ENCODE measurements at places on chromosomes 3 and 15.

DNA sequence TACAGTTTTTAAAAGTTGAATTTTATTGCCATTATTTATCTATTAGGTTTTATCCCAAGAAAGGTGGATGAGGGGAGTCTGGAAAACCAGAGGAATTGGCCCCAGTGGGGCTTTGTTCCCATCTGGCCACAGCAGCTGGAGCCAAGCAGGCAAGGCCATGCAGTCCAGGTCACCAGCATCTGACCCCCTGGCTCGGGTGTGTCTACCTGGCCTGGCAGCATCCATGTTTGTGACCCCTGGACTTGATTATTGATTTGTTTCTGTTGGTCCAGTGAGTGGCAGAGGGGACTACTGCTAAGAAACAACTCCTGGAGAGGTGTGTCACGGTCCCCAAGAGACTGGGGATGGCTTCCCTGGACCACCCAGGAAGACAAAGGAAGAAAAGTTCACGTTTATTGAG lies 111.1 kb downstream of the NUP210 start:
- H3K27ac ChIP-seq = no peak overlapping the region
- no peaks in the 10 kb centered on the region for H3K4me1 ChIP-seq
- DNase-seq = no peak
- H3K27me3 ChIP-seq = peaks cover 3% of the 10 kb centered on the region
- peaks cover 16% of the 10 kb centered on the region for H3K36me3 ChIP-seq
- H3K4me3 ChIP-seq = no peak overlapping the region

GRCh38 chr3:78825118-78825857 lies 942.5 kb downstream of the ROBO1 start:
- no peaks in the 10 kb centered on the region for H3K36me3 ChIP-seq
- H3K4me1 ChIP-seq = no peaks in the 10 kb centered on the region
- H3K4me3 ChIP-seq = no peak overlapping the region

GRCh38 chr15:68407886-68408881 lies 23.8 kb downstream of the ITGA11 start:
- DNase-seq = peak; percentile 5
- H3K27ac ChIP-seq = no peak overlapping the region
- H3K36me3 ChIP-seq = no peaks in the 10 kb centered on the region
- peaks cover 18% of the 10 kb centered on the region for H3K27me3 ChIP-seq
- no peaks in the 10 kb centered on the region for H3K4me1 ChIP-seq
- no peak overlapping the region for H3K4me3 ChIP-seq

DNA sequence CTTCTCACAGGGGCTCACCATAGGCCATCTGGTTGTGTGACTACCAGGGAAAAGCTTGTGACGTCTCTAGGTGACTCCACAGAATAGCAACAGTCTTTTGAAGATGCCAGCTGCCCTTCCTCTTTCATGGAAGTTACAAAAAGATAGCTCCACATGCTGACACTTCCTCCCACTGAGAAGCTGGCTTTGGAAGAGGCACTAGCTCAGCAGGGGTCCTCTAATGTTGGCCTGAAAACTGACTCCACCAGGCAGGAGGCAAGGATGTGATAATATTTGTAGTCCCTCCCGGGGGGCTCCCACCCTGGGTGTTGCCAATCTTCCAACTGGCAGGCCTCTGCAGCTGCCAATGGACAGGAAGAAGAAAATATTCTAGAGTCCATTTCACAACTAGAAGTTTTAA lies 343.5 kb downstream of the NEK10 start:
- no peak for DNase-seq
- no peaks in the 10 kb centered on the region for H3K27me3 ChIP-seq
- no peak overlapping the region for H3K27ac ChIP-seq
- no peaks in the 10 kb centered on the region for H3K36me3 ChIP-seq
- no peak overlapping the region for H3K4me3 ChIP-seq

- no peak overlapping the region for H3K4me3 ChIP-seq
- no peaks in the 10 kb centered on the region for H3K36me3 ChIP-seq
- H3K27me3 ChIP-seq = peaks cover 5% of the 10 kb centered on the region
- H3K27ac ChIP-seq = no peak overlapping the region
- DNase-seq = no peak
- H3K4me1 ChIP-seq = peaks cover 9% of the 10 kb centered on the region
Measured at GRCh38 chr3:88003115-88003755, 55.6 kb downstream of the CGGBP1 start.

GRCh38 chr15:92883163-92883875 lies 16.8 kb upstream of the CHD2 start:
- peak overlapping the region; percentile 99 for H3K27ac ChIP-seq
- peaks cover 6% of the 10 kb centered on the region for H3K27me3 ChIP-seq
- peaks cover 56% of the 10 kb centered on the region for H3K4me1 ChIP-seq

GRCh38 chr15:75195122-75195765 lies 6.4 kb upstream of the C15orf39 start:
- H3K27ac ChIP-seq = no peak overlapping the region
- H3K4me3 ChIP-seq = no peak overlapping the region
- DNase-seq = no peak
- H3K36me3 ChIP-seq = no peaks in the 10 kb centered on the region
- H3K4me1 ChIP-seq = peaks cover 23% of the 10 kb centered on the region
- peaks cover 58% of the 10 kb centered on the region for H3K27me3 ChIP-seq

DNA sequence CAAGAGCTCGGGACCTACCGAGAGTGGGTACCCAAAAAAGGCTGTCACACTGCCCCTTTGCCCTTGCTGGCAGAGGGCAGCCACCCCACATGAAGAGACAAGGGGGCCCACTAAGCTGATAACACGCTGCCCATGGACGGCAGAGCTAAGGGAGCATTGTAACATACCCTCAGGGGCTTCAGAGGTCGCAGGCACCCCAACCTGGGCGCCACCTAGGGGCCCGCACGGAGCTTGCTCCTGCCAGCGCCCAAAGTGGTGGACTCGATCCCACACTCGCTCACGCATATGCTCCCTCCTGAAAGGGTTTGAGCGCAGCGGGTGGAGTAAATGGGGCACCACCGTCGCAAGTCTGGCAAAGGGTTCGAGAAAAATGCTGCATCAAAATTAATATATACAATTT lies 975.4 kb downstream of the ZPLD1 start:
- no peak overlapping the region for H3K4me3 ChIP-seq
- H3K27ac ChIP-seq = no peak overlapping the region
- H3K4me1 ChIP-seq = no peaks in the 10 kb centered on the region
- no peaks in the 10 kb centered on the region for H3K27me3 ChIP-seq

DNA sequence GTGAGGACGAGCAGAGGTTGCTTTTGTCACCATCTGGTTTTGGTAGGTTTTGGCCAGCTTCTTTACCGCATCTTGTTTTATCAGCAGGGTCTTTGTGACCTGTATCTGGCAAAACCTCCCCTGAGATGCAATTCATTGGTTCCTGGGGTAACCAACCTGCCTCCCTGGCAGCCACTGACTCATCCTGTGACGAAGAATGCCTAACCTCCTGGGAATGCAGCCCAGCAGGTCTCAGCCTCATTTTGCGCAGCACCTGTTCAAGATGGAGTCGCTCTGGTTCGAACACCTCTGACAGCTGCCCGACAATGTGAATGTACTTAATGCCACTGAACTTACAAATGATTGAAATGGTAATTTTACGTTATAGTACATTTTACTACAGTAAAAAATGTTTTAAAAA lies 6.8 kb upstream of the ADAMTS17 start:
- H3K27ac ChIP-seq = no peak overlapping the region
- no peak overlapping the region for H3K4me3 ChIP-seq
- DNase-seq = no peak
- H3K4me1 ChIP-seq = peaks cover 22% of the 10 kb centered on the region

DNA sequence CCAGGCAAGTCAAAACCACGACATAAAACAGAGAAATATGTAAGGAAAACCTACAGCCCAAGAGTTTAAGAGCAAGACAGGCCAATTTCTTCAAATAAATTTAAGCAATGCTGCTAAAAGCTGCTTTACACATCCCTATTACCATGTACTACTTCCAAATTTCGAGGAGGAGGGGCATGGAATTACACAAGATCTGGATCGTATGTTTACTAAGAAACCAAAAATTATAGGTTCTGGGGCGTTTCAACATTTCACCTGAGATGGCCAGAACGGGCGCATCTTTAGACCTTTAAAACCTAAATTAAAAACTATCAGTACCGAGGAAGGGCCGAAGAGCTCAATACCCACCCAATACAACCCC lies 664 bp upstream of the NR2C2 start:
- peak overlapping the region; percentile 89 for H3K4me3 ChIP-seq
- no peak for DNase-seq
- H3K27me3 ChIP-seq = no peaks in the 10 kb centered on the region
- H3K27ac ChIP-seq = peak overlapping the region; percentile 92
- peaks cover 59% of the 10 kb centered on the region for H3K4me1 ChIP-seq

DNA sequence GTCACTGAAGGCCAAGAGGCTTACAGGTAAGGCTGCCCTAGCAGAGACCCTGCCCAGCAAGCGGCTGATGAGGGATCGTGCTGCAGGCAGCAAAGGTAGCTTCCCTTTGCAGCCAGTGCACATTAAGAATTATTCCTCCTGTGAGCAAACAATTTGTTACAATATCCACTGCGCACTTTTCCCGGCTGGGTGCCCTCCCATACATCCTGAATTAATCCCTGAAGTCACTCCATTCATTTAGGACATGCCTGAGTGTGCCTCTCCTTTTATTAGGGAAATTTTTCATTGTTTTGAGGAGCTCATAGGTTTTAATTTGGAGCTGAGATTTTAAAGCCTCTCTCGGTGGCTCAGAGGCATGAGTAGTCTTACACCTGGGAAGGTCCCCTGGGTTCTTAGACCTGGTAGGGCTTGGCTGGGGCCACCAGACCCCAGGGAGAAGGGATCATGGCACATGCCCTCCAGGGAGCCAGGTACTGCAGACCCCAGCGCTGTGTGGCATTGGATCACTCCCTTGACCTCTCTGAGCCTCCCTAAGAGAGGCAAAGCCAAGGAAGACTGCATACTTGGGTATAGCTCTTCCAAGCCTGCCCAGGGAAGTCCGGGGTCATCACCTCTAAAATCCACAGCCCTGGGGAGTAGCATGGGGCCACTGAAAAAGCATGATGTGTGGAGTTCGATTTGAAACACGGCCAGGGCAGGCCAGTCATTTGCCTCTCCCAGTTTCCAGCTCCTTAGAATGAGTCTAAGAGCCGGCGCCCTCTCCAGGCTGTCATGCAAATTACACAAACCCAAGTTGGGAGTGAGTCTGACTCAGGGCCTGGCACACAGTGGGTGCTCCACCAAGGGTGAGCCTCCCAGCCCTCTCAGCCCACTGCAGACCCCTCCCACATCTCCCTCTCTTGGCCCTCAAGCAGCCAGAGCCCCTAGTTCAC lies 151.9 kb upstream of the LINGO1 start:
- H3K4me3 ChIP-seq = no peak overlapping the region
- H3K27me3 ChIP-seq = peaks cover 12% of the 10 kb centered on the region
- H3K4me1 ChIP-seq = no peaks in the 10 kb centered on the region

DNA sequence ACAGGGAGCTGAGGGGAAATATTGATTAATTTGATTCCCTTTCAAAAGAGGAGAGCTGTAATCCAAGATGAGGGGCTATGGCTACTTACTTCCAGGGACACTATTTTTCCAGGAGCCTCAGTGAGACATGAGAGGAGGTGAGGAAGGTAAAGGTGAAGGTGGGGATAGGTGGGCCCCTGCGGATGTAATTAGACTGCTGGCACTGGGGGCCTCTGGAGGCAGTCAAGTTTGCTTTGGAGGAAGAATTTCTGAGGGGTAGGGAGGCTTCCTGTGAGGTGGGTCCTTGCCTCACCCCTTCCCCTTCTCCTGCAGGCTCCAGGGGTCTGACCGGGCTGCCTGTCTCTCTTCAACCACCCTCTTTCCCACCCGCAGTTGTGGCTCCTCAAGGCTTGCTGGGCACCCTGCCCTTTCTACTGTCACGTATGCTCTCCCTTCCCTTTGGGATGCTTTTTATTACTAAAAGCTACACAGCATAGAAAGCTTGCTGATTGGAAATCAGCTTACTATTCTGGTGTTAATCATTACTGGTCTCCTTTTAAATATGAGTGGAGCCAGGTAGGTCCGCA lies 22.5 kb downstream of the GASK1A start:
- H3K27me3 ChIP-seq = no peaks in the 10 kb centered on the region
- no peak overlapping the region for H3K27ac ChIP-seq
- no peaks in the 10 kb centered on the region for H3K36me3 ChIP-seq
- H3K4me1 ChIP-seq = no peaks in the 10 kb centered on the region
- H3K4me3 ChIP-seq = no peak overlapping the region

DNA sequence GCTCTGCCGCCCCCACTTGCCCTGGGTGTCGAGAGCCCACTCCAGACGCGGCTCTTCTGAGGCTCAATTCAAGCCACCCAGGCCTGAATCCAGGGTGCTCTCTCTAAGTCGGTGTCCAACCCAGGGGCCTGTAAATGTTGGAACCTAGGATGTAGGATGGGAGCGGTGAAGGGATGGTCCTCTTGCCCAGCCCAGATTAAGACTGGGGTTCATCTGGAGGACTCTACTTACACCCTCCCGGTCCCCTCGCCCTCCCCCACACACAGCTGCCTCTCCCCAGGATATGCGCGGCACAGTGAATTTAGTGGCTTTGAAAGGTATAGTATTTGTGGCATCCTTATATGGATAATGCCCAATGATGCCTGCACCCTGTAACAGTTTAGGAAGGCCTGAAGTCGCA lies 822 bp upstream of the FBN1 start:
- no peaks in the 10 kb centered on the region for H3K36me3 ChIP-seq
- DNase-seq = no peak
- peak overlapping the region; percentile 69 for H3K4me3 ChIP-seq
- H3K27me3 ChIP-seq = peaks cover 55% of the 10 kb centered on the region
- H3K4me1 ChIP-seq = peaks cover 6% of the 10 kb centered on the region

DNA sequence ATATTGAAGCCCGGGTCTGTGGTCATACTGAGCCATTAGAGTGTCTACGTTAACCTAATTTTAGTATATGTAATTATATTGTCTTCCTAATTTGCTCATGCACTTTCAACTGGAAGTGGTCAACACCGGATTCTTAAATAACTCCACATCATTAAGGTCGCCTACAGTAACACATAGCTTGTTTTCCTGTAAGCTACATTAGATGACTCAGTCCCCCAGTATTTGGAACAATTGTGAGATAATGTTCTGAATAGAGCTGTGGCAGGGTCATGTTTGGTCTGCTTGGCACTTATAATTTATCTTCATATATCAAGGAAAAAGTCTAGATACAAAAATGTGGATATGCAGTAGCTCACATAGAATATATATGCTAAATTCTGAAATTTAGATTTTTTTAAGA lies 486.2 kb downstream of the IGSF11 start:
- no peak overlapping the region for H3K27ac ChIP-seq
- H3K4me3 ChIP-seq = no peak overlapping the region
- H3K27me3 ChIP-seq = no peaks in the 10 kb centered on the region
- DNase-seq = no peak

DNA sequence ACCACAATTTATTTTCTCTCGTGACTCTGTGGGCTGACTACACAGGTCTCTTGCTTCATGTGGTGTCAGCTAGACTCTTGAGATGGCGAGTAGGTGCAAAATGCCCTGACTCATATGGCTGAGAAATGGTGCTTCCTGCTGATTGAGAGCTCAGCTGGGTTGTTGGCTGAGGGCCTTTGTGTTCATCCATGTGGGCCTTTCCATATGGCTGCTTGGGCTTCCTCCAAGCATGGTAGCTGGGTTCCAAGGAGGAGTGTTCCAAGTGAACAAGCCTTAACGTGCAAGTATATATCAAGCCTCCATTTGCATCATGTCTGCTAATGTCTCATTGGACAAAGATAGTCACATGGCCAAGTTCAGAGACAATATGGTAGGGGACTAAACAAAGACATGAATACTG lies 164.0 kb downstream of the PDCD6IP start:
- H3K4me1 ChIP-seq = no peaks in the 10 kb centered on the region
- no peak overlapping the region for H3K4me3 ChIP-seq
- H3K27ac ChIP-seq = no peak overlapping the region
- no peak for DNase-seq
- no peaks in the 10 kb centered on the region for H3K36me3 ChIP-seq

Data from activated naive CD4-positive, alpha-beta T cell treated with anti-CD3 and anti-CD28 coated beads, Interleukin-2, amount 10 ng/mL, durations not matched to agents 7 days and 5 days (primary cell).